ENCODE measurements at places on chromosomes 1 and 21. TPM values are rescaled to one million over a fixed set of nuclear protein-coding genes. Genes with fewer than 3 reads are reported as not detected.

The KRTAP7-1 gene
- total RNA-seq, result not detected

The PTPN7 gene
- 312 TPM for total RNA-seq

The EPHA10 gene
- not detected for total RNA-seq

The MASP2 gene
- total RNA-seq, result 0.31 TPM

The GPR61 gene
- not detected for total RNA-seq

The LCE1F gene
- not detected for total RNA-seq

The TEX38 gene
- 0.59 TPM for total RNA-seq

The CRP gene
- not detected for total RNA-seq

The TTC13 gene
- total RNA-seq, result 41.6 TPM

The KIF2C gene
- 97.0 TPM for total RNA-seq

The RXFP4 gene
- not detected for total RNA-seq

The PKP1 gene
- not detected for total RNA-seq

DNA sequence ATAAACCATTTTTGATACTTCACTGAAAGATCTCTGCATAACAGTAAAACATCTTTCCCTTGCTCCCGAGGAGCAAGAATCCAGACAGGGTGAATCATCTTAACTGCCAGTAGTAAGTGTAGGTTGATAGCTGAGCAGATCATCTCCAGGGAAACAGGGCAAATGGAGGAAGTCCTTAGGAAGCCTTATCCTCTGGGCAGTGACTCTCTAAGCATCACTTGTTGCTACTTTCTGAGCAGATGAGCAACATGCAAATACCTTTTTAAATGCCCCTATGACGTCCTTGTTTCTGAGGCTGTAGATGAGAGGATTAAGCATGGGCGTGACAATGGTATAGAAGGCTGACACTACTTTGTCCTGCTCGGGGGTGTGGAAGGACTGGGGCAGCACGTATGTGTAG lies 8.9 kb downstream of the OR2T11 start:
- DNase-seq, result no peak
- no peak overlapping the region for H3K4me3 ChIP-seq
- H3K4me1 ChIP-seq, result no peaks in the 10 kb centered on the region
- H3K27me3 ChIP-seq, result peaks cover 9% of the 10 kb centered on the region
- H3K27ac ChIP-seq, result no peak overlapping the region

DNA sequence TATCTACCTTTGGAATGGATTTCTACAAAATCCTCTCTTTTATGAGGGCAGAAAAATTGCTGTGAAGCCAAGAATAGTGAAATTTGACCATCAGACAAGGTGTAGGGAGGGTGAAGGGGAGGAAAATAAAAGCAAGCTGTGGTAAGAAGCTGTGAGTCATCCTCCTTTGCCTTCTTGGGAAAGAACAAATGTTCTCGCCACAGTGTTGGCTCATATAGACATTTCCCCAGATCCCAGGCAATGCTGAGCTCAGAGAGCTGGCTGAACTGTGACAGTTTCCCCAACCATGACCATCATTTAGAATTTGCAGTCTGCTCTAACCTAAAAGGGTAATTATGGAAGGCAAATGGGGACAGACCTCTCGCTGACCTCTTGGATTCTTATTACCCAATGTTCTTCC lies 235.4 kb downstream of the PBX1 start:
- DNase-seq, result no peak
- no peak overlapping the region for H3K27ac ChIP-seq
- peaks cover 19% of the 10 kb centered on the region for H3K27me3 ChIP-seq
- no peaks in the 10 kb centered on the region for H3K36me3 ChIP-seq
- no peaks in the 10 kb centered on the region for H3K4me1 ChIP-seq
- no peak overlapping the region for H3K4me3 ChIP-seq

DNA sequence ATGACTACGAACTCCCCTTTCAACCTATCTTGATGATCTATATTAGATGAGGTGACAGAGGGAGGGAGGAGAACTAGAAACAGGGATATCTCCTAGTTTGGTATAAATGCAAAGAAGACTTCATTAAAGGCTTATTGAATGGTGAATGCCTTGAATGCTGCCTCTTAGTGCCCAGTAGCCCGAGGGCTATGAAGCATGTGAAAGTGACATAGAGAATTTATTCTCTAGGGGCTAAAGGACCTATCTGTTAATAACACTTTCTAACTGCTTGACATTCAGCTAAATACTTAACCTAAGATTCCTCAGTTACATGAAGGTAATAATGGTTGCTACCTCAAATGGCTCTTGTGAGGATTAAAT lies 764.1 kb downstream of the LTN1 start:
- H3K36me3 ChIP-seq, result no peaks in the 10 kb centered on the region
- no peak for DNase-seq
- H3K4me1 ChIP-seq, result no peaks in the 10 kb centered on the region

GRCh38 chr1:109924316-109924715 lies 13.7 kb downstream of the CSF1 start:
- H3K36me3 ChIP-seq, result peaks cover 5% of the 10 kb centered on the region
- peaks cover 4% of the 10 kb centered on the region for H3K27me3 ChIP-seq

GRCh38 chr1:227760377-227760776 lies 25.1 kb downstream of the SNAP47 start:
- peaks cover 2% of the 10 kb centered on the region for H3K27me3 ChIP-seq
- DNase-seq, result peak; percentile 29
- no peak overlapping the region for H3K27ac ChIP-seq
- peaks cover 14% of the 10 kb centered on the region for H3K36me3 ChIP-seq

GRCh38 chr1:147722124-147722523 lies 38.3 kb downstream of the GJA5 start:
- peaks cover 29% of the 10 kb centered on the region for H3K27me3 ChIP-seq
- H3K27ac ChIP-seq, result no peak overlapping the region
- DNase-seq, result no peak
- H3K36me3 ChIP-seq, result no peaks in the 10 kb centered on the region

DNA sequence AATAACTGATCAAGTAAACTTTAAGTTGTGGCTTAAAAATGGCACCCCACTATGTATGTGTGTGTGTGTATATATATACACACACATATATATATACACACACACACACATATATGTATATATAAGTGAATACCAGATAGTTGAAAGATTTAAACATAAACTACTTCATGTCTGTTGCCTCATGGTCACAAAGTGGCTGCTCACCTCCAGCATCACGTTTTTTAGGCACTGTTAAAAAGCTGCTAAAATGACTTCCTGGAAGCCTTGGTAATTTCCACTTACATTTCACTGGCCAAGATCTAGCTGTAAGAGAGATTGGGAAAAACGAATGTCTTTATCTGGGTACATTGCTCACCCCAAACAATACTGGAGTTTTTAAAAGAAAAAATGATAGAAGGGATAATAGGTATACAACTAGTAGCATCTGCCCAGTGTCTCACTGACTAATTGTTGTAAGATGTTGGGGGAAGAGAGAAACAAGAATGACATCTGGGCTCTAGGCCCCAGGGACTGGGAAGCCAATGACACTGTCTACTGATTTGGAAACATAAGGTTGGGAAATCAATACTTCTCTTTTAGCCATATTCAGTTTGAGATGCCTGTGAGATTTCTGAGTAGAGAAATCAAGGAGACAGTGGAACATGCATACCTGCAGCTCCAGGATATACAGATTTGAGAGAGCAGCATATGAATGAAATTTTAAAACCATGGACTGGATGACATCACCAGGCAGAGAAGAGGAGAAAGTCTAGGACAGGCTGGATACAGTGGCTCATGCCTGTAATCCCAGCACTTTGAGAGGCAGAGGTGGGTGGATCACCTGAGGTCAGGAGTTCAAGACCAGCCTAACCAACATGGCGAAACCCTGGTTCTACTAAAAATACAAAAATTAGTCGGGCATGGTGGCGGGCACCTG lies 42.8 kb downstream of the CLDN14 start:
- no peaks in the 10 kb centered on the region for H3K36me3 ChIP-seq
- DNase-seq, result no peak
- no peak overlapping the region for H3K4me3 ChIP-seq

DNA sequence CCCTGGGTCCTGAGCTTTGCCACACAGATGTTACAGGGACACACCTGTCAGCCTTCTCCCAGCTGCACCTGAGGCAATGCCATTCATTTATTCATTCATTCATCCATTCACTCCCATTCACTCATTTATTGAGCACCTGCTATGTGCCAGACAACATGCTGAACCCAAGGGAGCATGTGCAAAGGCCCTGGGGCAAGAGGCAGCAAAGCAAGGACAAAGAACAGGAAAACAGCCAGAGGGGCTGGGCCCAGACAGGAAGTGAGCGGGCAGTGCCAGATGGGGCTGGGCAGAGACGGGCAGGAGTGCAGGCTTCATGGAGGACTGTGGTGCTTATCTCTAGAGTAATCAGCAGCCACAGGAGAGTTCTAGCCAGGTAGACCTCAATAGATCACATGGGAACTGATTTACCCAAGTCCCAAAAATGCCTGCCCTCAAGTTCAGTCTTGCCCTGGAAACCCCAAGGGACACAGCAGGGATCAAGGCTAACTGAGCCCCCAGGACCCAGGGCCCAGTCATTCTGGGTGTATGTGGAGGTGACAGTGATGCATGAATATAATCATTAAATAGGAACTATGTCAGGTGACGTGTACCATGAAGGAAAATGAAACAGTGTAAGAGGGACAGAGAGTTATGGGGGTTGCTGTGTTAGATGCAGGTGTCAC lies 530.3 kb downstream of the MATN1 start:
- H3K4me3 ChIP-seq, result no peak overlapping the region
- no peak overlapping the region for H3K27ac ChIP-seq
- peaks cover 60% of the 10 kb centered on the region for H3K4me1 ChIP-seq
- H3K27me3 ChIP-seq, result peaks cover 8% of the 10 kb centered on the region

DNA sequence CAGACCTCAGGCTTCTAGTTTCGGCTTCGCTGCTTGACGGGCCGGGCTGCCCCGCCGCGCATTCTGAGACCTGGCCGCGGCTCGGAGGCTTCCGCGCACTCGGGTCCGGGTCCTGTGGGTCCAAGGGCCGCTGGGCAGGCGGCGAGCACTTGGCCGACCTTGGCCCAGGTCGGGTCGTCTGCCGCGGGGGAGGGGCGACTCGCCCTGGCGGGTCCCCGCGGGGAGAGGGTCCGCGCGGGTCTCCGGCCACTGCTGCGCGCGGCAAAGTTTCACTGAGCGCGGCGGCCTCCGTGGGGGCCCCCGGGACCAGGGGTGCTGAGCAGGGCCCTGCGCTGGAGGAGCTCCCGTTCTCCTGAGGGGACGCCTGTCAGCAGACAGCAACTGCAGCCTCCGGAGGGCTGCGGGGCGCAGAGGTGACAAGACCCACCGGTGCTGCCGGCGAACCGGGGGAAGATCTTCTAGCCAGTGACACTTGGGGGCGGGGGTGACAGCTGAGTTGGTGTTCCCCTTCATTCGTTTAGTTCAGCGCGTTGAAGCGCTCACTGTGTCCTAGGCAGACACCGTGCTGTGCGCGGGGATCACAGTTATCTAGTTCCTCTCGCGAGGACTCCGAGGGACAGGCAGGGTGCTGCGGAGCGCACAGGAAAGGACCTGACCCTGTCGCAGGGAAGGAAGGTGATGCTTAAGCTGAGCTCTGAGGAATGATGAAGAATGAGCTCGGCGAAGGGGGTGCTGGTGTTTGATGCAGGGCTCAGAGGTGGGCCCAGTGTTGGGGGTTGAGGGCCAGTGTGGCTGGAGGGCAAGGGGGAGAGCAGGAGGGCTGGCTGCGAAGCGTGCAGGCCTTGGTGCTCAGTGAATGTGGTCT lies 725 bp downstream of the MTFR1L start:
- peak overlapping the region; percentile 98 for H3K4me3 ChIP-seq
- peak; percentile 84 for DNase-seq
- no peaks in the 10 kb centered on the region for H3K27me3 ChIP-seq
- H3K36me3 ChIP-seq, result no peaks in the 10 kb centered on the region

GRCh38 chr1:169529068-169529642 lies 43.4 kb upstream of the SLC19A2 start:
- H3K27ac ChIP-seq, result no peak overlapping the region
- H3K36me3 ChIP-seq, result no peaks in the 10 kb centered on the region
- DNase-seq, result no peak
- peaks cover 29% of the 10 kb centered on the region for H3K27me3 ChIP-seq
- no peak overlapping the region for H3K4me3 ChIP-seq

GRCh38 chr1:214295934-214296333 lies 15.0 kb downstream of the SMYD2 start:
- peaks cover 13% of the 10 kb centered on the region for H3K4me1 ChIP-seq
- DNase-seq, result no peak
- H3K36me3 ChIP-seq, result peaks cover 4% of the 10 kb centered on the region

- no peaks in the 10 kb centered on the region for H3K4me1 ChIP-seq
- no peaks in the 10 kb centered on the region for H3K36me3 ChIP-seq
- H3K27me3 ChIP-seq, result peaks cover 9% of the 10 kb centered on the region
Observed at GRCh38 chr1:170290991-170291390, 145.2 kb downstream of the NTMT2 start.

GRCh38 chr1:186745531-186746146 lies 65.4 kb upstream of the PTGS2 start:
- DNase-seq, result no peak
- no peak overlapping the region for H3K27ac ChIP-seq
- H3K4me3 ChIP-seq, result no peak overlapping the region
- peaks cover 3% of the 10 kb centered on the region for H3K27me3 ChIP-seq
- H3K36me3 ChIP-seq, result no peaks in the 10 kb centered on the region
- peaks cover 2% of the 10 kb centered on the region for H3K4me1 ChIP-seq

GRCh38 chr1:19525607-19526545 lies 40.5 kb upstream of the CAPZB start:
- no peak overlapping the region for H3K4me3 ChIP-seq
- H3K27ac ChIP-seq, result no peak overlapping the region
- no peak for DNase-seq
- H3K36me3 ChIP-seq, result no peaks in the 10 kb centered on the region
- H3K4me1 ChIP-seq, result no peaks in the 10 kb centered on the region

GRCh38 chr1:31793086-31793485 lies 22.7 kb downstream of the SPOCD1 start:
- peaks cover 4% of the 10 kb centered on the region for H3K4me1 ChIP-seq
- DNase-seq, result peak; percentile 15
- H3K4me3 ChIP-seq, result no peak overlapping the region
- H3K36me3 ChIP-seq, result no peaks in the 10 kb centered on the region
- H3K27ac ChIP-seq, result no peak overlapping the region
- peaks cover 3% of the 10 kb centered on the region for H3K27me3 ChIP-seq

DNA sequence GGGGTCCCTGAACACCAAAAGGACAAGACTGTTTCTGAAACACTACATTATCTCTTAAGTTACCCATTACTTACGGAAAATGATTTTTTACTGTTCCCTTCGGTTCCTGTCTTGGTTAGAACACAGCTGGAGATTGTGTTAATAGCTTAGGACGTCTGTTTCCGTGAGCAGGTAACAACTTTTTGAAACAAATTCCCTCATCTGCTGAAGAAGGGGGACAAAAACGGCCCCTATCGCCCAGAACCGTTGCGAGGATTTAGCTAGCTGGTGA lies 67.8 kb downstream of the SLC35A3 start:
- H3K27me3 ChIP-seq, result no peaks in the 10 kb centered on the region
- peak overlapping the region; percentile 97 for H3K4me3 ChIP-seq
- DNase-seq, result no peak

- no peaks in the 10 kb centered on the region for H3K4me1 ChIP-seq
- no peak overlapping the region for H3K4me3 ChIP-seq
- no peaks in the 10 kb centered on the region for H3K27me3 ChIP-seq
- no peak overlapping the region for H3K27ac ChIP-seq
Observed at GRCh38 chr1:95701450-95702173, 467.6 kb downstream of the RWDD3 start.
